ENCODE measurements at places on chromosomes 2 and 18.
A peak's percentile ranks its signal among the peaks of the same experiment; 100 is the strongest.

- no peak for DNase-seq
Measured at GRCh38 chr2:118844261-118845004, 3.0 kb downstream of the EN1 start.

- DNase-seq, result peak; percentile 50
Measured at GRCh38 chr2:240564561-240565332, 3.5 kb upstream of the RNPEPL1 start.

DNA sequence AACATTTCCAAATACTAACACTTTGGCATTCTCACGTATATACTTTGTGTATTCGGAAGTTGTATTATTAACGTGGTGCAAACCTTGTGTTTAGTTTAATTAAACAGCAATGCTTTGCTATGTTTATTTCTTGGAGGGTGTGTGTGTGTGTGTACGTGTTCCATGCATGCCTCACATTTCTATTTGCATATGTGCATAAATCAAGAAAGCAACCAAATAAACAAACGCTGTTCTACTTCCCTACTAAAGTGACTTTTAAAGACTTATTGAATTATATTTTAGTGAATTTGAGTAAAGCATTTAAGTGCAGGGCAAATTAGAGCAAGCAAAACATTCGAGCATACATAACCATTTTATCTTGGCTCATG lies 54.2 kb upstream of the ZNF396 start:
- DNase-seq, result no peak

GRCh38 chr2:203790134-203790852 lies 77.3 kb upstream of the CTLA4 start:
- DNase-seq, result no peak

GRCh38 chr18:12409469-12409868 lies 1.7 kb downstream of the PRELID3A start:
- no peak for DNase-seq

GRCh38 chr2:88671786-88672427 lies 19.6 kb upstream of the RPIA start:
- no peak for DNase-seq

Measured in CD8-positive, alpha-beta T cell (primary cell).